ENCODE measurements at places on chromosomes 7 and 10.

DNA sequence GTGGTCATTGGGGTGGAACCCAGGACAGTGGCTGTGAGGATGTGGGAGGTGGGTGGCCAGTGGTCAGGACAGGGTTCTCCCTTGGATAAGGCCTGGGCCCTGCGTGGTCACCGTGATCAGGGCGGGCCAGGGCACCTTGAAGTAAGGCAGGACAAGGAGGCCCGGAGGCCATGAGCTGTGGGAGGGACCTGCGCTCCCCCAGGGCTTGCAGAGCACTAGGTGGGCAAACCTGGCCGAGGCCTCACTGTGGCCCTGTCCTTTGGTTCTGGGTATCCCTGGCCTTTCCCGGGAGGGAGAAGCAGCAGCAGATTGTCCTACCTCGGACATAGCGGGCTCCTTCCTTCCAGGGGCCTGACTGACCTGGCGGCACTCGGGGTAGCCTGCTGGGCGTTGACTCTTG lies 144.8 kb upstream of the RET start:
- H3K4me1 ChIP-seq = no peaks in the 10 kb centered on the region
- H3K27me3 ChIP-seq = no peaks in the 10 kb centered on the region
- no peak overlapping the region for H3K27ac ChIP-seq
- H3K36me3 ChIP-seq = no peaks in the 10 kb centered on the region
- no peak for DNase-seq

GRCh38 chr10:71782221-71782916 lies 9.0 kb upstream of the VSIR start:
- peak overlapping the region; percentile 21 for H3K4me3 ChIP-seq
- H3K36me3 ChIP-seq = no peaks in the 10 kb centered on the region
- no peaks in the 10 kb centered on the region for H3K27me3 ChIP-seq
- H3K4me1 ChIP-seq = no peaks in the 10 kb centered on the region
- DNase-seq = no peak

DNA sequence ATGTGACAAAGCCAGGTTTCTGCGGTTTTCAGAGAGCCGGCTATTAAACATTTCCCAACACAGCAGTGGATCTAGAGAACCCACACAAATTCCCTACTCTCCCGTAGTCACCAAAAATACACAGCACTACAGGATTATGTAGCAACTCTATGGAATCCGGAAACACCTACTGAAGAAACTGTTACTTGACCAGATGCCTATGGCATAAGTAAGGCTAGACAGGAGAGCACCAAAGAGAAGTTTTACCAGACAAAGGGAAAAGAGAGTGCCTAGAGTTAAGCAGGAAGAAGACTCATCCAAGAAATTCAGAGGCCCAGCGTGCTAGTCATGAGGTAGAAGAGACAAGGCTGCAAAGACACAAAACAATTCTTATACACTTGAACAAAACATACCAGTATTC lies 321.1 kb downstream of the PARD3 start:
- H3K27ac ChIP-seq = no peak overlapping the region
- H3K4me1 ChIP-seq = peaks cover 3% of the 10 kb centered on the region
- H3K27me3 ChIP-seq = no peaks in the 10 kb centered on the region
- DNase-seq = no peak

GRCh38 chr7:70037171-70037933 lies 439.1 kb downstream of the AUTS2 start:
- H3K4me1 ChIP-seq = peaks cover 3% of the 10 kb centered on the region
- DNase-seq = no peak
- no peaks in the 10 kb centered on the region for H3K36me3 ChIP-seq
- H3K27ac ChIP-seq = no peak overlapping the region
- no peak overlapping the region for H3K4me3 ChIP-seq
- no peaks in the 10 kb centered on the region for H3K27me3 ChIP-seq

DNA sequence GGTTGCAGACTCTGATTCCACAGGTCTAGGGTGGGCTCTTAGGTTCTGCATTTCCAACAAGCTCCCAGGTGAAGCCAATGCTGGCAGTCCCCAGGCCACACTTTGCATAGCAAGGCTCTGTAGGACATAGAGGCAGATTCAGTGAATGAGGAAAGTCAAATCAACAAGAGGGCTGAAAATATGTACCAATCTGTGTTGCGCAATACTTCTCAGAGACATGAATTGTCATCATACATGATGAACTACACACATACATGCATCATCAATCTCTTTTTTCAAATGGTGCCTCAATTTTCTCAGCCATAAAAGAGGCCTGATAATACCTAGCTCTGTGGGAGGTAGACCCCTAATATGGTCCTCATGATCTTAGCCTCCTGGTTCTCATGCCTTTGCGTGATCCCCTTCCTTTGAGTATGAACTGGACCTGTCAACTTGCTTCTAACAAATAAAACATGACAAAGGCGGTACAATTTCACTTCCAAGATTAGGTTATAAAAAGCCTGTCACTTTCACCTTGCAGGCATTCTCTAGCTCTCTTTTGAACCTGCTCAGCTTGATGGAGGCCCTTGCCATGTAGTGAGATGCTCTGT lies 49.0 kb downstream of the PIK3CG start:
- DNase-seq = no peak
- no peaks in the 10 kb centered on the region for H3K27me3 ChIP-seq
- H3K36me3 ChIP-seq = no peaks in the 10 kb centered on the region
- H3K4me1 ChIP-seq = no peaks in the 10 kb centered on the region
- H3K4me3 ChIP-seq = no peak overlapping the region

DNA sequence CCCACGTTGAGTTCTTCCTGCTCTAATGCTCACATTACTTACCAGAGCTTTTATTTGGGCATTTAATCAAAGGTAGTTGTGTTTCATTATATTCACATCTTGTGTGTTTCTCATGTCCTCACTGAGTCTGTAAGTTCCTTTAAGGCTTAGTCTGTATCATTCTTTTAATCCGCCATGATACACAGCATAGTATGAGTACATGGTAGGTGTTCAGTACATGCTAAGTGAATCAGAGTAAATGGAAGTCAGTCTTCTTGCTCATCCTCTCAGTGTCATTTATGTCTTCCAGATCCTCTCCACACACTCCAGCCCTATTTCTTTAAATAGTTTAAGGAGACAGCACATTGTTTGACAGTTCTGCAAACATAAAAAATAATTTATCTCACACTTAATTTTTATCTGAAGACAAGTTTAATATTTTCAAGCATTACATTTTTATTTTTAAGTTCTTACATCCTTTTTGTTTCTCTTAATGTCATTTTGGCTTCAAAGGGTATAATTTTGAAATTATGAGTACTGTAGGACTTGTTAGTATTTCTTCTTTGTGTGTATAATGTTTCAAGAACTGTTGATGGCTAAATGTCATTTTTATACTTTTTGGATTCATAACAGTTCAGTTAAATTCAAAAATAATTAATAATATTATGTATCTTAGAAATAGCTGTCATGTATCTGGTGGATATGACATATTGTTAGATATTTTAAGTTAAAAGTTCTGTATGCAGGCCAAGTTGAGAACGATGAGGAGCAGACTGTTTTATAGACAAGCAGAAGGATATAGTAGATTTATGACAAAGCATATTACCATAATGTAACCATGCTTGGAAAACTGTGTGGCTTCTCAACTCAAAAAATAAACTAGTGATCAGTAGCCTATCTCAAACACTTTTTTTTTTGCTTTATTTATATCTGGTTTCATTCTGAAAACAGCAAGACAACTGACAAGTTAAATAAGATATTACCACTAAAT lies 342.7 kb downstream of the LRMDA start:
- DNase-seq = no peak
- no peak overlapping the region for H3K27ac ChIP-seq
- no peak overlapping the region for H3K4me3 ChIP-seq
- H3K36me3 ChIP-seq = no peaks in the 10 kb centered on the region
- H3K27me3 ChIP-seq = no peaks in the 10 kb centered on the region

GRCh38 chr10:118958984-118959925 lies 70.3 kb upstream of the NANOS1 start:
- DNase-seq = peak; percentile 25
- no peaks in the 10 kb centered on the region for H3K4me1 ChIP-seq

DNA sequence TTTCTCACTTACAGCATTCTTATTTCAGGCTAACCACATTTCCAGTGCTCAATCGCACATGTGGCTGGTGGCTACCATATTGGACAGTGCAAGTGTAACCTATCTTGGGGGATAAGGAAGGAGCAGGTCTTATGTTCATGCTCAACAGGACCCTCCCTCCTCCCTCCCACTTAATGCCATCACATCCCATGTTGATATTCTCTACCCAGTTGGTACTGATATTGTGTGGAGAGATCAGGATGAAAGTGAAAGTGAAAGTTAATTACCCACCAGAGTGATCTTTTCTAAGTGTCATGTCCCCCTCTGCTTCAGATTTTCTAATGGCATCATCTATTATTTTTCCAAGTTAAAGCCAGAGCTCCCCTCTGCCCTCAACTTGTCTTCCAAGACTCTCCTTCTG lies 91.6 kb downstream of the BMPER start:
- no peak for DNase-seq
- no peak overlapping the region for H3K27ac ChIP-seq
- no peak overlapping the region for H3K4me3 ChIP-seq

DNA sequence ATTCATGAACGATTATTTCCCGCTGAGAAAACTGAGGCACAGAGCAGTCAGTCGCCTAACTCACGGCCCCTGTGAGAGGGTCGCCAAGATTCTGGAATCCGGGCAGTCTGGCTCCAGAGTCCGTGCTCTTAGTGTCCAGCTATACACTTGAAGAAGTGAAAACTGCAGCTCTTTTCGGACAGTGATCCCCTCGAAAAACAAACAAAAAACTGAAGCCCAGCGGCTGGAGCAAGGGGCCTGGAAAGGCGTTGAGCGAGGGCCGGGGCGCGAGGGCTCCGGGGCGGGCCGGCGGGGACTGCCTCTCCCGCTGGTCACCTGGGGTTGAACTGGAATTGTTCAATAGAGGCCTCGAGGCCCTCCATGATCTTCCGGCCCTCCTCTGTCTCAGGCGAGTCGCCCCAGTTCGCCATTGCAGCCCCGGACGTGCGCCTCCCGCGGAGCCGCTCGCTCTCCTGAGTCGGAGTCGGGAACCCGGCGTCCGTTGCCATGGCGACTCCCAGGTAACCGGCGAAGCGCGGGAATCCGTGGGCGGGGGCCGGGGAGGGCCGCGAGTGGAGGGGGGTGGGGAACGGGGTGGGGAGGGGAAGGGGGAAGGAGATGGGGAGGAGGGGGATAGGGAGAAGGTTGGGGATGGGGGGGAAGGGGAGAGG lies 881 bp downstream of the C10orf67 start:
- H3K36me3 ChIP-seq = no peaks in the 10 kb centered on the region
- H3K4me3 ChIP-seq = peak overlapping the region; percentile 81
- DNase-seq = peak; percentile 77

DNA sequence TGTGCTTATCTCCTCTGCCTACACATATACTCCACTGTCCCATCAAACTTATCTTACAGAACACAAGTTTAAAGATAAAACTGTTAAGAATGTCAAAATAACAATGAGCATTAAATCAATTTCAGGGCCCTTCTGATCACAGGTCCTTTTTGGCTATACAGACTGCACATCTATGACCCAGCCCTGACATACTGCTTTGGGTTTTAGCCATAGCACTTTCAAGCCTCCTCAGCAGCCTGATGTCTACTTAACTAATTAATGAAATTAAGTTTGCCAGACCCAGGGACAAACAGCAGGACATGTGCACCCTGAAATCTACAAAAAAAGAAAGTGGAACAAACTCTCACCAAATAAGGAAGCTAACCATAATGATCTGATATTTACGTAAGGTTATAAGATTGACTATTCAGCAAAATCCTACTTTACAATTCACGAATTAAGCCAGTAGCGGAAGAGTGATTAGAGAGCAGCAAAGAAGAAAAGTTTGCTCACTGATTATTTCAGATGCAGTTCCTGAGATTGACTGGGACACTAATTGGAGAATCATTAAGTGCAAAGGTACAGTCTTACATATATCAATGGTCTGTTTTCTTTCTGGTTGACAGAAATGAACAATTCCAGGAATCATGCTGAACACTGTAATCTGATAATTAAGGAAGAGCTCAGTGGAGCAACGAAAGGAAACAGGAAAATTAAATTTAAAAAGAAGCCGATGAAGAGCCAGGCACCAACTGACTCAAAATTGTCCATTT lies 669.3 kb upstream of the LRRN3 start:
- H3K4me1 ChIP-seq = no peaks in the 10 kb centered on the region
- no peaks in the 10 kb centered on the region for H3K27me3 ChIP-seq

Data from H9 (cell line).